ENCODE measurements at places on chromosomes 16 and 17.

DNA sequence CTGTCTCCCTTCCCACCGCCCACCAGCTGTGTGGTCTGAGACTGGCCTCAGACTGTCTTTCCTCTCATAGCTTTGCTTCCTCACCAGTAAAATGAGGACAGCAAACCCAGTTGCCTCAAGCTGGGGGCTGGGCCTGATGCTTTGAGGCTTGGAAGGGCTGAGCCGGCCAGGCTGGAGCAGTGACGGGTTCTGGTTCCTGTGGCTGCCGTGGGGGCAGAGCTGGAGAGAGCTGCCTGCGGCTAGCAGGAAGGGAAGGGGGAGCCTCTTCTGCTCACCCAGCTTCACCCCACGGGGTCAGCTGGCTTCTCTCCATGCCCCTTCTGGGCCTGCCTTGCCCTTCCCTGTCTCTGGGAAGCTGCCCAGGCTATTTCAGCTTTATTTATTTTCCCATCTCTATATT, 23.7 kb downstream of the LASP1 start:
- DNase-seq = no peak

GRCh38 chr17:83118071-83118841, 38.8 kb downstream of the METRNL start:
- no peak for DNase-seq

GRCh38 chr17:64457156-64457555, 8.2 kb downstream of the MILR1 start:
- DNase-seq = no peak

DNA sequence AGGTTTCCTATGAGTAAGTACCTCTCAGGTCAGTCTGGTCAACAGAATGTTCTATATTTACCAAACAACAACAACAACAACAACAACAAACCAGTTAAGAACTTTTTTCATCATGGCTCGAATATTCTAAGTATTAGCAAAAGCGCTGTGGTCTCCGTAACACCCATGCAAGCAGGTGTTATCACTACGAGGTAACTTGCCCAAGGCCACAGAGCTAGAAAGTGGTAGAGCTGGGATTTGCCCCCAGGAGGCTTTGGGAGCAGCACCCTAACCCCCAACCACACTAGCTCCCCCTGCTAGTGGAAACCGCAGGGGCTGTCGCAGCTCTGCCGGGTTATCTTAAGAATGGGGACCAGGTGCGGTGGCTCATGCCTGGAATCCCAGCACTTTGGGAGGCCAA, 23.9 kb upstream of the C16orf74 start:
- no peak for DNase-seq

DNA sequence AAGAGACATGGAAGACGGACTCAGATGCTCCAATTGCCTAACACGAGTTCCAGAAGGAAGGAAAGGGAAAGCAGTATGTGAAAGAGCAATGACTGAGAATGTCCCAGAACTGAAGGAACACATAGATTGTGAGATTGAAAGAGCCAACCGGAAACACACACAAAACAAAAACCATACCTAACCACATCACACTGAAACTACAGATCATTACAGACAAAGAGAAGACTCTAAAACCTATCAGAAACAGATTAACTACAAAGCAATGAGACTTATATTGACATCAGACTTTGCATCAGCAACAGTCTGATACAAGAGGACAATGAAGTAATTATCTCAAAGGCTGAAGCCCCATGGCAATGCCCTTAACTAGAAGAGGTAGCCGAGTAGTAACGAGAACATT, 45.6 kb upstream of the CLEC18B start:
- no peak for DNase-seq

DNA sequence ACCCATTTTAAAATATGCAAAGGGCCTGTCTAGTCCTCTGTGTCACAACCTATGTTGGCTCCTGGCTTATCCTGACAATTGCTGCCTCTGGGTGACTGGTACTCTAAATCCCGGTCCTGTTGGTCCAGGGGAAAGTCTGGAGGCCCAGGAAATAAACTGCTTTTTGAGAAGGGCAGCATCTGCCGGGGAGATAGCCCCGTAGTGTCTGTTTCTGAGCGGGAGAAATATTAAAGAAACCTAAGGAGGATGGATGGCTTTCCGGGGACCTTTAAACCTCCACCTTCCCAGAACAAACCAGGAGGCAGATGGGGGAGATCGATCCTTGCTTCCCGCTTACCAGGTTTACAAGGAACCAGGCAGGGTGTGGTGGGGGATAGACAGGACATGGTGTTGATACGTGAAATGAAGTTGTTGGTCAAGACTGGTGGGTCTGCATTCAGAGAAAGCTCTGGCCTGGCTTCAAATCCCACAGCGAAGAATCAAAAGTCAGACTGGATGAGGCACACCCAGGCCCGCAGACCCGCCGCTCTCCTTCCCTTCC, 3.8 kb downstream of the HOXB2 start:
- DNase-seq = no peak

- peak; percentile 44 for DNase-seq
Measured at GRCh38 chr16:86575754-86576557, 2.4 kb upstream of the FOXL1 start.

DNA sequence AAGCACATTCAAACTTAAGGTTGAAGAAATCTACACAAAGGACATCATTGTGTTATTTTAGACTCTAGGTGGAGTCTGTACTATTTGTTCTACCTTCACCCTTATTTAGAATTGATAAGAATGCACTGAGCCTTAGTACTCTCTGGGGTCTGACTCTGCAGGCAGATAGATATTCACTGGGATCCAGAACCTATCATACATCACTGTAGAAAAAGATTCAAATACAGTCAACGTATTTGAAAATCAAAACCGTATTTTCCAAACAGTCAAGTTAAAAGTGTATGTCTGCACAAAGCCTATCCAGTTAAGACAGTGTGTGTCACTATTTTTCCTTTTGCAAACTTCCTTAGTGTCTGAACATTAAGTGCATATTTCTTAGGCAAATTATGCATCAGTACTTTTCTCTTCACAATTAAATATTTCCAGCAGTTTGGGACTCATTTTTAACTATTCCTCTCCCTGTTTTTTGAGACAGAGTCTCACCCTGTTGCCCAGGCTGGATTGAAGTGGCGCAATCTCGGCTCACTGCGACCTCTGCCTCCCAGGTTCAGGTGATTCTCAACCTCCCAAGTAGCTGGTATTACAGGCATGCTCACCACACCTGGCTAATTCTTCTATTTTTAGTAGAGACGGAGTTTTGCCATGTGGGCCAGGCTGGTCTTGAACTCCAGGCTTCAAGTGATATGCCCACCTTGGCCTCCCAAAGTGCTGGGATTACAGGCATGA, 22.3 kb downstream of the MOSMO start:
- no peak for DNase-seq

GRCh38 chr17:63497708-63498483, 21.0 kb downstream of the ACE start:
- no peak for DNase-seq

GRCh38 chr16:62711797-62712196, 675.6 kb upstream of the CDH8 start:
- DNase-seq = no peak

DNA sequence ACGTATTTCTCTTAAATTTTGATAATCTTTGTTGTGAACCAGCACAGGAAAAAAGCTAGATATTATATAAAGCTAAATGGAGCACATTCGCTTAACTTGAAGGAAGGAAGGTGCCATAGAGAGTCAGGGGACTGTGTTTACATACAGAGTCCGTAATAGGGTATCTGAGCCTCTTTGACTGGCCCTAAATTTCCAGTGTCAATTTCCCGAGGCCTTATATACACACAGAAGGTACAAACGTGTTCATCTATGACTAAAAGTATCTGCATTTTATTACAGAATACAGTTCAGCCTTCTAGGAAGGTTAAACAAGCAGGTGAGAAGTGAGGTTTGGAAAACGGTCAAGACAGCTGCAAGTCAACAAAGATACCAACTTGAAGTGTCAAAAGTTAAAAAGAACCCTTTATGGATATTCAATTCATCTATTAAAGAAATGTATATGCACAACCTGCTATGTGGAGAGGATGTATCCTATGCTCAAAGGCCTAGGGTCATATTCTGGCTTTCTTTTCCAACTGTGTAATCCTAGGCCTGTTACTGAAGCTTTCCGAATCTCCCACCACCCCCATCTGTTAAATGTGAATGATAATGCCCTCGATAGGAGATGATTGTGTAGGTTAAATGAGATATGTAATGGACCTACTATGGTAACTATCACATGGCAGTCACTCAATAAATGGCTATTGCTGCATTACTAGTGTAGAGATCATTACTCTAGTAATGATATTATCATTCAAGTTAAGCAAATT, 263.7 kb upstream of the MAF start:
- no peak for DNase-seq

- DNase-seq = no peak
Measured at GRCh38 chr16:6362321-6362720, 970.3 kb upstream of the RBFOX1 start.

- DNase-seq = no peak
Measured at GRCh38 chr17:64056269-64057005, 36.0 kb upstream of the ICAM2 start.

DNA sequence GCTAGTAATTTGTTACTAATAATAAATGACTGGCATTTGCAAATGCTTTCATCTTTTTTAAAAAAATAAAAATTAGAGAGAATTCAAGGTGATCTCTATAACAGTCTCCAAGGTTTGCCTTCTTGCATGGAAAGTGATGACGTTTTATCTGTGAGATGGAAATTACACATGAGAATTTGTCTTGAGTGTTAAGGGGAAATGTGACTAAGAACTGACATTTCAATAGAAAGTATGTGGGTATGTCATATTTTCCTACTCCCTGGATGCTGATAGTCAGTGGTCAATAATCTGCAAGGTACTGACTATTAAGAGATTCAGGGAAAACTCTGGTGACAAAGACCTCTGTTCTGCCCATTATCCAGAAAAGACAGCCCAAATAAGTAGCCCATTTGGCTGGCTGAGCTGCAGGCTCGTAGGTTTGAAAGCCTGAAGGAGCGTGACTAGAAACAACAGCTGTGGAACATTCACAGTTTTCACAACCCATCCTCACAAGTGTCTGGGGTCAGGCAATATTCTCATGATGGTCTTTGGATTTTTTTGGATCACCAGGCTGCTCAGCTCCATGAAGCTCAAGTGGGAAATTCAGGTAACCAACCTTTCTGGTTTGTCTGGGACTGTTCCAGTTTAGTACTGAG, 49.7 kb upstream of the WSCD1 start:
- no peak for DNase-seq

- no peak for DNase-seq
Measured at GRCh38 chr16:75380870-75381269, 52.4 kb downstream of the CFDP1 start.

DNA sequence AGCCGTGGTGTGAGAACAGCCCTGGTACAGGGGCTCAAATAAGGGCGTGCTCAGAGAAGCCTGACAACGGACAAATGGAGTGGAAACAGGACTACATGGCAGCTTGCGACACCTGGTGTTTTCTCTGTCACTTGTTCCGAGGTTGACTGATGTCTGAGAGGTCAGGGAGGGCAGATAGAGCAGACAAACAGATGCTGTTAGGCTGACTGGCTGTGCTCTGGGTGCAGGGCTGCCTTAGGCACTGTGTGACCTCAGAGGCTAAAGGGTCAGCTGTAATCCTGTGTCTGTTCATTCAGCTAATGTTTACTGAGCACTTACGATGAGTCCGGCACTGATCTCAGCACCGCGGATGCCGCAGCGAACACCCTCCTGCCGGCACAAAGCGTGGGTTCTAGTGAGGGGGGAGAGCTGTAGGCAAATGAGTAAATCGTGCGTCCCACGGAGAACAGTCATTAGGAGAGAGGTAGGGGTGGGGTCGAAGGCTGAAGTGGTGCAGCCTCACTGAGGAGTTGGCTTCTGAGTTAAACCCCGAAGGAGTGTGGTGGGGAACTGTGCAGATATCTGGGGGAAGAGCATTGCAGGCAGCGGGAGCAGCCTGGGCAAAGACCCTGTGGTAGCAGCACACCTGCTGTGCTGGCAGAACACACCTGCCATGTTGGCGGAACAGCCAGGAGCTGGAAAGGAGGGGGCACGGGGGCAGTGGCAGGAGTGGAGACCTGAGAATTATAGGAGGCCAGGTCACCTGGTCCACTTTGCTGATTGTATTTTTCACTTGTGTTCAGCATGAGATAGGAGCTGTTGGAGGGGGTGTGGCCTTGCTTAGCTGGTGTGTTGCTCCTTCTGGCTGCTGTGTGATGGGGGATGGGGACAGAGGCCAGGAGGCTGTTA, 35.0 kb downstream of the GPT2 start:
- DNase-seq = peak; percentile 4

DNA sequence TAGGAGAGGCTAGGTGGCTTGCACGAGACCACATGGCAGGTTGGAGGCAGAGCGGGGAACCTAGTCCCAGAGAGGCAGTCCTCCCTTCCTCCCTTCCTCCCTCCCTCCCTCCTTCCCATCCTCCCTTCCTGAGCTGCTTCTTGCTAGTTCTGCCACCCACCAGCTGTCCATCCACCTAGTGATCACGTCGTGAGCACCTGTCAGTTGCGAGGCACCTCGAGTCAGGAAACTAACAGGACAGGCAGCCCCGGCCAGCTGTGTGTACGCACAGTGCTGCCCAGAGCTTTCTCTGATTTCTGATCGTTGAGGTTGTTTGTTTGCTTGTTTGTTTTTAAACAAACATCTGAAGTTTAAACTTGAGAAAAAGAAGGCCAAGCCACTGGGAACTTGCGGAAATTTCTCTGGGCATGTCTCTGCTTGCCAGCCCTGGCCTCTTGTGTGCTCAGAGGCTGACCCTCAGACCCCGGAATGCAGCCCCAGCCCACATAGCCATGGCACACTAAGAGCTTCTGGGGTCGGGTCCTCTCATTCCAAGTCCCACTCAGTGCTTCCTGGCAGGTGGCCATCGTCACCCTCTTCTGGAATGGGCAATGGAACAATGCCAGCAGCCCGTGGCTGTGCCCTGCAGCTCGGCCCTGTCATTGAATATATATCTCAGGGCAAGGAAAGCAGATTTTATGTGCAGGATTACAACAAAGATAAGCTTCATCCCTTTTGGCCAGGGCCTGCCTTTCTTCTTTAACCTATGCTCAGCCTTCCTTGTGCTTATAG, 174.0 kb downstream of the KATNIP start:
- DNase-seq = no peak

DNA sequence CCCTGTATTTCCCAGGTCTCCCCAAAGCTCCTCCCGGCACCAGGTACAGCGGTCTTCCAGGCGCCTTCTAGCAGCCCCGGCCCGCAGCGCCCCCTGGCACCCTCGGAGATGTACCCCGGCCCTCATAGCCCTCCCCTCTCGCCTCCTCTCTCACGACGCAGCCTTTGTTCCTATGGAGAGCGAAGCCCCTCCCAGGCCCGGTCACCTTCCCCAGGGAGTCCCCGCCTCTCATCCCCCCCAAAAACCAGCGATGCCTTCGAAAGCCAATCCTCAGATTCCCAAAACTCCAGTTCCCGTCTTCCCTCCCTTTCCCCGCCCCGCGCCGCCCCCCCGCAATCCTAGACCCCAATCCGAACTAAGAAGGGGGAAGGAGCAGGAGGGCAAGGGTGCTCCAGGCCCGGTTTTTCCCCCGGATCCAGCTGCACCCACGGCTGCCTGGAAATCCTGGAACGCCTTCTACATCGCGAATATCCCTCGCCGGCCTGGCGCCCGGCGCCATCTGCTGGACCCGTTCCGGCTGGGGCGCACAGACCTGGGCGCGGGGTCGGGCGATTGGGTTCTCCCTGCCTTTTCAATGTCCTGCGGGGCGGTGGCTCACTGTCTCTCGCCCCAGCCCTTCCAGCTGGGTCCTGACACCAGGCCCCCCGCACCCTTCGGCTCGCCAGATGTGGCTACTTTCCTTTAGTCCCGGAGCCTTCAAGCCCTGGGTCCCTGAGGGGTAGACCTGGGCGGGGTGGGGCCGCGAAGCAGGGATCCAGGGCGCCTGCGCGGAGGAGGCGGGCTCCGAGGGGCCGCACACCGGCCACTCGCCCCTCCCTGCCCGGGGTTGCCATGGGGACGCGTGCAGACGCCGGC, at the start of gene DNAH2:
Gene DNAH2 (plus strand): TSS at position 844 of the 855 bp plus-strand sequence. CDS start 1,991 bp downstream, outside the sequence.
- peak; percentile 37 for DNase-seq

GRCh38 chr17:78840530-78840779, 159 bp downstream of the USP36 start:
- no peak for DNase-seq

All from stimulated activated CD4-positive, alpha-beta T cell treated with anti-CD3 and anti-CD28 coated beads, Interleukin-4, amount 100 ng/mL, for 48 hours (primary cell).